ENCODE measurements at places on chromosomes 2 and 18.

DNA sequence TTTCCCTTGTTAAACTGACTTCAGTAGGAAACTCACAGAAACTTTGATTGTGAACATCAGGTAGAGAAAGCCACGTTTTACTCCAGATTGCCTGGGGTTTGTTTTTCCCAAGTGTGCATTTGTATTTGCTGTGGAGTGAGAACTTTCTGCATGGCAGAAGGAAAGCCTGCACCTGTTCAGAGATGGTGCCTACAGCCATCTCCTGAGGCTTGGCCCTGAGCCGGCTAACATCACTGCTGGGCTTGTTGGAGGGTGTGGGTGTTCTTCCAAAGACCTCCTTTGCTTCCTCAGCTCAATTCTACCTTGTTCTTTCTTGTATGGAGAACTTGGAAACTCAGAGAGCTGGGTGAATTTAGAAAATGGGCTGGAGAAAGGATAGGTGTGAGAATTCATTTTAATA lies 16.1 kb downstream of the KCNS3 start:
- DNase-seq, result no peak

DNA sequence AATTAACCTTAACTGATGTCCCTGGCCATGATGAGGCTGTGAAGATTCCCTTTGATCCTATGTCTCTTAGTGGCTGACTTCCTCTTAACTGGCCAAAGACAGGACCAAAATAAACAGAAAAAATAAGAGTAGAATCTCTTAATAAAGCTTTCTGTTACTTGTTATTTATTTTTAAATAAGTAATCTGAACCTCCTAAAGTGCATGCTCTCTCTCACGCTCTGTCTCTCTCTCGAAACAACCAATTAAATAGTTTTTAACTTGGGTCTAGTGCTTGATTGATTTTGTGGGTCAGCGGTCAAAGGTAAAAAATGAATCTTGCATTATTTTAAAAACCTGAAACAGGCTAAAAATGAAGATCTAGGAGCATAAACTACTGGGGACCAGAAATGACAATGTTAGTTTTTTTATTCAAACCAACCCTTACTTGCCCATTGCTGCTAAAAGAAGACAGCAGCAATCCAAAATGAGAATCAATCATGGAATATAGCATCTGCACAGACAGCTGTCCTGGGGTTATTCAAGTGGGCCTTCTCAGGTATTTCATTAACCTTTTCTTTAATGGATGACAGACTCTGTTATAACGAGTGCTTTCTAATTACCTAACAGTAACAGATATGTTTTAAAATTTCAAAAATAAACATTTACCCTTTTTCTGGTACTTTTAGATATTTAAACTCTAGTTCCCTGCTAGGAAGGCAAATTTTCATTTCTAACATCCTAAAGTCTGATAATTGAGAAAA lies 11.2 kb downstream of the GAREM1 start:
- DNase-seq, result no peak

DNA sequence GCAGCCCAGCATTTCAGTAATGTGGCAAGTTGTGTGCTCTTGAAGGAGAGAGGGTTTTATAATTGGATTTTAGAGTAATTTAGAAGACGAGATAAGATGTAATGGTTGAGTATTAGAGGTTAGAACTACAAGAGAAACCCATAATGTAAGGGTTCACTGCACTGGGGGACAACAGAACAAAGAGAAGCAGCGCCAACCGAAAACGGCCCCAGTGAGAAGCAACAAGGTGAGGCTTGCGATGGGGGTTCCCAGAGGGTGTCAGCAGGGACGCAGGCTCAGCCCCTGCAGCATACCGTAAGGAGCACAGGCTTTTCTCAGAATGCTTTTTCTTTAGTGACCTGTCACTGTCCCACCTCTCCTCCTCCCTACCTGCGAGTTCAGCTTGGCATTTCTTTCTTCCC lies 183.9 kb upstream of the ETAA1 start:
- DNase-seq, result no peak

DNA sequence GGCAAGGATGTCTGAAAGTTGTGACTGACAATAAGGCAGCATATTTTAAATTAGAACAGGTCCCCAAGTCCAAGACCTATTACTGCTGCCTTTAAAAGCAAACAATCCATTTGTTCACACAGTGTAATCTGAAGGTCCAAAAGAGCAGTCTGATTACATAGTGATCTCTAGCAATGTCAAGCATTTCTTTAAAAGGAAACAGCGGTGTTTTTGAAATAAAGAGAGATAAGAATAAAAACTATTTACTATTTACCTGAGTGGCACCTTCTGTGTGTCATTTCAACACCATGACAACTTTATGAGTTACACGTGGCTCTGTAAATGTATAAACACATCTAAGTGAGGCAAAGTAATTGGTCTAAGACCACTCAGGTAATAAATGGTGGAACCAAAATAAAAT lies 1009.9 kb upstream of the CNTNAP5 start:
- DNase-seq, result no peak

GRCh38 chr2:120863661-120864320 lies 128.1 kb downstream of the GLI2 start:
- no peak for DNase-seq

All from cerebellum (tissue), 4 donors.